ENCODE measurements at places on chromosomes 13 and 19.

- peak; percentile 24 for DNase-seq
Measured at GRCh38 chr19:35048911-35049411, 7.4 kb downstream of the HPN start.

DNA sequence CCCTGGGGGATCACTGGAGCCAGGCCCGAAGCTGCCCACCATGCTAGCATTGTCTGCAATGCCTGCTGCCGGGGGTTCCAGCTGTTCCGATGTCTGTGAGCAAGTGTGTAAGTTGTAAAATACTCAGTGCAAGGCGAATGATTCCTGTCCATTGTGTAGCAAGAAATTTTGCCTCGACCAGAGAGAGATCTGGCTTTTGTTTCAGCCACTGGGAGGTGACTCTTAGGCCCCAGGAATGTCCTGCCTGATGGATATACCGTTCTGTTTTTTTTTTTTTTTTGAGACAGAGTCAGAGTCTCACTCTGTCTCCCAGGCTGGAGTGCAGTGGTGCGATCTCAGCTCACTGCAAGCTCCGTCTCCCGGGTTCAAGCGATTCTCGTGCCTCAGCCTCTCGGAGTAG, 7.3 kb upstream of the GADD45B start:
- DNase-seq: no peak

DNA sequence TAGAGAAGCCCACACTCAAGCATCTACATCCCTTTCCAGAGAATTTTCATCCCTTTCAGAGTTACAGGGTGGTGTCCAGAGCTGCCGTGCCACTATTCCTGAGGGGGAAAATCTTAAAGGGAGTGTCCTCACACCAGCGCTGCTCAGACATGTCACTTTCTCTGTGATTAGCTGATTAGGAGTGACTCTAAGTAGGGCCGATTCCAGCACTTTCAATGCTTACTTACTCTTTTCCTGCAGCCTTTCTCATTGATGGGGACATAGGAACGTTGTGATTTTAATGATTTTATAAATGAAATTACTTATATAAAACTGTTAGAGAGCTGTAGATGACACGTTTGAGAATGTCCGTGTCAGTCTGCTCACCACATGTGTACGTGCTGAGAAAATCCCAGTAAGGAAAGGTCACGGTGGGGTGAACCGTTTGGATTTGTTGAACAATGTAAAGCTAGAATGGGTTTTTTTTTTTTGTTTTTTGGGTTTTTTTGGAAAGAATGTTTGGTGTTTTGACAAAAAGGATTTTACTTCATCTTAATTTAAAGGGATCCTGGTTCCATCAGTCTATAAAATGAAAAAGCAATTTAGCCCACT, 56.6 kb upstream of the SPATA13 start:
- DNase-seq: no peak

- DNase-seq: no peak
Measured at GRCh38 chr13:42524487-42525034, 49.4 kb upstream of the TNFSF11 start.

GRCh38 chr13:31978021-31978420, 53.6 kb upstream of the FRY start:
- DNase-seq: no peak

DNA sequence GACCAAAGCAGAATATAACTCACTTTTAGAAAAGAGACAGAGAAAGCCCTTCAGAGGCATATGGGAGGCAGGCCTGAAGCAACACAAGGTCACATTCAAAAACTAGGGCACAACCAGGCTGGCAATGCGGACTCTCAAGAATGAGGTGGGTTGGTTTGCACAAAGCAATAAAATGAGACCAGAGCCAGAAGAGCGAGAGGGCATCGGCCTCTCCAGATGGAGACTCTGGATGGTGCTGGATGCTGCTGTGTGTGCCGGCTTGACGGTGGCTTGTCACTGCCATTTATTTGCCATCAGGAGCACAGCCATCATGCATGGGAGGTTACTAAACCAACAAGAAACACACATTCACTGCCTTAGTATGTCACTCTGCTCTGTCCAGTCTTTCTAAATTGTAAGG, 649.4 kb downstream of the DIAPH3 start:
- no peak for DNase-seq

GRCh38 chr19:17743874-17744580, 7.2 kb upstream of the FCHO1 start:
- no peak for DNase-seq

GRCh38 chr13:20505405-20506366, 20.0 kb downstream of the CRYL1 start:
- DNase-seq: no peak

DNA sequence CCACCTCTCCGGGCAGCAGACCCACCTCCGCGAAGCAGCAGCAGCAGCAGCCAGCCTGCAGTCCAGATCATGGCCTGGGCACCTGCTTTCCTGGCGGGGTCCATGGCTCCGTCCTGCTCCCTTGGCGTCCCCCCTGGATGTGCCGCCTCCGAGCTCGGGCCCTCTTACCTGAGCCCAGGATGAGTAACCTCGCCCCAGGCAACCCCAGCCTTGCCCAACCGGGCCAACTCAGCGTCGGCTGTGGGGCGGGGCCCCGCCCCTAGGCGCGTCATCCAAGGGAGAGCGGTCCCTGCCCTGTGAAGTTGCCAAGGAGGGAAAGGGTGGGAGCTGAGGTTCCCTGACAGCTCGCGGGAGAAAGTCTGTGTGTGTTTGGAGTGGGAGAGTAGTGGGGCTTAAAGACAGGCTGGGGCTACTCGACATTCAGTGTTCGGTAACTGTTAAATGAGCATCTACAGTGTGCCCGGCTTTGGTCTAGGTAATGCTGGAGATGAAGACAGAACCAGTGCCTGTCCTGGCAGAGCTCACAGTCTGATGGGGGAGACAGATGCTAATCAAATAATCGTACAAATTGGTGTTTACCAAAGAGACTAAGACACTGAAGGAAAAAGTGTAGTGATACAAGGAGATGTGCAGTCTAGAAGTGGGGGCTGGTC, at the start of gene LYPD3:
TSS of gene LYPD3 (minus strand) at position 141 of the 653 bp plus-strand sequence. CDS start at position 104, 37 bp downstream.
- no peak for DNase-seq

DNA sequence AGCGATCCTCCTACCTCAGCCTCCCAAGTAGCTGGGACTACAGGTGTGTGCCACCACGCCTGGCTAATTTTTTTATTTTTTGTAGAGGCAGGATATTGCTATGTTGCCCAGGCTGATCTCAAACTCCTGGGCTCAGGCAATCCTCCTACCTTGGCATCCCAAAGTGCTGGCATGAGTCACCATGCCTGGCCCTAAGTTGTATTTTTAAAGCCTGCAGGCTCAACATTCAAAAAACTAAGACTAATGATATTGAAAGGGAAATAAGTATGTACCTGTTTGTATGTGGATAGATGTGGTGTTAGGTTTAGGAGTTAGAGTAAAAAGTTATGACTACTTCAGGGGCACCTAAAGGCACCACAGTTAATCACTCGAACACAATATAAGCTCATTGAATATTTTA, 5.4 kb upstream of the IPO5 start:
- DNase-seq: no peak

GRCh38 chr19:31515931-31516330, 166.7 kb upstream of the TSHZ3 start:
- no peak for DNase-seq

- no peak for DNase-seq
Measured at GRCh38 chr13:38167164-38167822, 182.4 kb upstream of the UFM1 start.

GRCh38 chr19:58399903-58400302, 4.4 kb downstream of the RNF225 start:
- no peak for DNase-seq

- no peak for DNase-seq
Measured at GRCh38 chr19:48053856-48054255, 10.0 kb upstream of the CABP5 start.

GRCh38 chr19:48511321-48511731, 309 bp downstream of the LMTK3 start:
- no peak for DNase-seq

DNA sequence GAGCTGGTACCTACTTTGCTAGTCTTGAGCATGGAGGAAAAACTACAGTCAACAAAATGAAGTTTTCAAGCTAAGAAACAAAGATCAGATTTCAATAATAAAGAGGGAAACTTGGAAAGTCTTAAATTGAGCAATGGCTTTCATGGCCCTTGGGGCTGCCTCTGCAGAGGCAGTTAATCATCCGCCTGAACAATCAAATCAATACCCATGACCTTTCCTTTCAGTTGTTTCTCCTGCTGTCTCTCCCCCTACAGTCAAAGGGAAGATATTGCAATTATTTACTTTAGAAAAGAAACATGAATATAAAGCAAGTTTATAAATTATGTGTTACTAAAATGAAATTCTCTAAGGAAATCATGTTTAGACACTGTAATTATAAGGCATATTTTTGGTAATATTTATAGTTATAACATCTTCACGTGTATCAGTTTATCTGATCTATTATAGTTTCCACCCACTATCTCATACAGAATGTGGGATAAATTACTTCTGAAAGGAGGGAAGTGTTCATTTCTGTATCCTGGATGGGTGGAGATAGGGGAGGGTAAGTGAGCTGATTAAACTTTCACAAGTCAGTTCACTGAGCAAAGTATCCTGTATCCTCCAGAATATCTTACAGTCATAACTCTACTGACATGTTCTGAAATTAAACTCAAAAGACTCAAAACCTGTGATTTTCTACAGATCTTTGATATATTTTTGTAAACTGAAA, 72.4 kb upstream of the TSC22D1 start:
- DNase-seq: no peak

DNA sequence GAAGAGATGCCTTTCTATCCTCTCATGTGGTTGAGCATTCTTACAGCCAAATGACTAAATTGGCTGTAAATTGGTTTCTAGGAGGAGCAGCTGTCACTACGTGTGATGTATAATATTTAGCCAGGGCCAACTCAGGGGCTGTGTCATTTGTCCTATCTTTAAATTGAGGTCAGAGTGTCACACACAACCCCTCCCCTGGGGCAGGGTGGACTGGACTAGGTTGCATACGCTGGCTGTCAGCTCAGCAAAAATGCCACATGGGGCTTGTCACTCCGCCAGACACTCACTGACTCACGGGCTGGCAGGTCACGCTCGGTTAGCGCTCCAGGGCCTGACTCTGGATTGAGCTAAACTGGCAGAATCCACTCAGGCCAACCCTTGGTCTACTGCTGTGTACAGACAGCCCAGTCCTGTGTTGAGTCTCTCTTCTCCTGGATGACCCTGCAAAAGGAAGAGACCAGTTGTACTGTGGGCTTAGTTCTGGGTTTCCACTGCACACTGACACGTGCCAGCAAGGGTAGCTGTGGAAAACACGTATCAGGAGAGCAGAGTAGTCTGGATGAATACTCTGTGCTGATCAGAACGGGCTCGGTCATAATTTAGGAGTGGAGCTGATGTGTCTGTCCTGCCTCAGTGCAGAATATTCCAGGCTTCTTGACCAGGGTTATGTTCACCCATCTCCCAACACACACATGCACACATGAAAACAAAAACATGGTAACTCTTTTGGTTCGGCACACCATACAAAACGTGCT, 29.1 kb downstream of the SHISA2 start:
- no peak for DNase-seq

GRCh38 chr13:49679246-49679645, 12.0 kb downstream of the EBPL start:
- no peak for DNase-seq

DNA sequence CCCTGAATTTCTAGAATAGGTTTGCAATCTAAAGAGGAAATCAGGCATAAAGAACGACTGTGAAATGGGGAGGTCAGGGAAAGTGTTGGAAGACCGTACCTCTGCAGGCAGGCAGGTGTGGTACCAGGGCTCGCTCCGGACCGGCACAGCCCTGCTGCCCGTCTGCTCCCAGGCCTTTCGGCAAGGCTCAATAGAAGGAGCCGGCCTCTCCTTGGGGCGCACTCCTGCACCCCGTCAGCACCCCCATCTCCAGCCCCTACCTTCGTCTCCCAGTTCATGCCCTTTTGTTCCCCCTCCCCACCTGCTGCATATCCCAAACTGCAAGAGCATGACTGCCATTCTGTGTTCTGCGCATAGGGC, 139.8 kb upstream of the SOX1 start:
- no peak for DNase-seq

GRCh38 chr13:109867766-109868165, 81.4 kb upstream of the IRS2 start:
- DNase-seq: no peak

DNA sequence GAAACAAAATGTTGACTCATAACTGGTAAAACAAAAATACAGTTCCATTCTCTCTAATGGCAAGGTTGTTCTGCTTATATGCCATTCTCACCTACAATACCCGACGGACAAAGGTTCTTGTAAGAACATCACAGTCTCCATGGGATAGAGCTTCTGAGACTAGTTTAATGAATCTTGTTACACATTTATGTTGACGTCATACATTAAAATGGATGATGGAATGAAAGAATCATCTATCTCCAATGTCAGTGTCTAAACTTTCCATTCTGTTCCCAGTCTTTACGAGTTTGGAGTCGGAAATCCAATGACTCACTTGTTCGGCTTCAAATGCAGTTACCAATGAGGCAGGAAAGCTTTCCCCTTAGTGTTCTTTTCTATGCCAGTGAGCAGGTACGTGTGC, 17.7 kb downstream of the ZNF160 start:
- no peak for DNase-seq

DNA sequence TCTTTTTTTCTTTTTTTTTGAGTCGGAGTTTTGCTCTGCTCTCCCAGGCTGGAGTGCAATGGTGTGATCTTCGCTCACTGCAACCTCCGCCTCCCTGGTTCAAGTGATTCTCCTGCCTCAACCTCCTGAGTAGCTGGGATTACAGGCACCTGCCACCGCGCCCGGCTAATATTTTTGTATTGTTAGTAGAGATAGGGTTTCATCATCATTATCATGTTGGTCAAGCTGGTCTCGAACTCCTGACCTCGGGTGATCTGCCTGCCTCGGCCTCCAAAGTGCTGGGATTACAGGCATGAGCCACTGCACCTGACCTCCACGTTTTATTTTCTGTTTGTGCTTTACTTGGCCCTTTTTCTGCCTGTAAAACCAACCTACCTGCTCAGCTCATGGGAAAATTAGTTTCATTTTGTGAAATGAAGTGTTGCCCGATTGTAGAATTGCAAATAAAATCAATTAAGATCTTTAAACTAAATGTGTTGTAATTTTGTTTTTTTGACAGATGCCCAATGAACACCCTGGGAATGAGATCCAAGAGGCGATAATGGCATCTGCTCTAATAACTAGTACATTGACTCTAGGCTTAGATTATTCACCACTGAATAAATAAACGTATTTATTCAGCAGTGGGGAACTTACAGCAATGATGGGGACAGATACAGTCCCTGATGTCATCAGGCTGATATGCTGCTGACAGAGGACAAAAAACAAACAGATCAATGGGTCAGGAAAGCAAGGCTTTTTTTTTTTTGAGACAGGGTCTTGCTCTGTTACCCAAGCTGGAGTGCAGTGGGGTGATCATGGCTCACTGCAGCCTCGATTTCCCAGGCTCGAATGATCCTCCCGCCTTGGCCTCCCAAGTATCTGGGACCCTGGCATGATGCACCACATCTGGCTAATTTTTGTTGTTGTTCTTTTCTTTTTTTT, 2.2 kb upstream of the RAB11B start:
- DNase-seq: no peak

DNA sequence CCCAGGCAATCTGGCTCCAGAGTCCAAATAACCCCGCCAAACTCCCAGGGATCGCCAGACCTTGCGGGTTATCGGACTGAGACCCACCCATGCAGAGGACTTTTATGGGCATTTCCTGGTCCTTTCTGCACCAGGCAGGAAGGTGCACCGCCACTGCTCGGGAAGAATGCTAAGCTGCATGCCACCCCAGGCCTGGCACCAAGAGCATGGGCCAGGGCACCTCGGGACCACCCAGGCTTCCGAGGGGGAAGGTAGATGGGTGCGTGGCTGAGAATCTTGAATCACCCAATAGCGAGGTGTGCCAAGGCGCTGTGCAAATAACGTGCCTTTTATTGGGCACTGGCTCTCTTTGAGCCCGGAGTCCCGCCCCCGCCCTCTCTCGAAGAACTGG, 422 bp upstream of the ZNF575 start:
- DNase-seq: no peak

- DNase-seq: peak; percentile 23
Measured at GRCh38 chr13:27171827-27172494, 350 bp upstream of the USP12 start.
